ENCODE measurements at places on chromosomes 7 and 10.
A peak's percentile ranks its signal among the peaks of the same experiment; 100 is the strongest.

- DNase-seq: no peak
Observed at GRCh38 chr10:51075043-51075872, 971 bp downstream of the PRKG1 start.

DNA sequence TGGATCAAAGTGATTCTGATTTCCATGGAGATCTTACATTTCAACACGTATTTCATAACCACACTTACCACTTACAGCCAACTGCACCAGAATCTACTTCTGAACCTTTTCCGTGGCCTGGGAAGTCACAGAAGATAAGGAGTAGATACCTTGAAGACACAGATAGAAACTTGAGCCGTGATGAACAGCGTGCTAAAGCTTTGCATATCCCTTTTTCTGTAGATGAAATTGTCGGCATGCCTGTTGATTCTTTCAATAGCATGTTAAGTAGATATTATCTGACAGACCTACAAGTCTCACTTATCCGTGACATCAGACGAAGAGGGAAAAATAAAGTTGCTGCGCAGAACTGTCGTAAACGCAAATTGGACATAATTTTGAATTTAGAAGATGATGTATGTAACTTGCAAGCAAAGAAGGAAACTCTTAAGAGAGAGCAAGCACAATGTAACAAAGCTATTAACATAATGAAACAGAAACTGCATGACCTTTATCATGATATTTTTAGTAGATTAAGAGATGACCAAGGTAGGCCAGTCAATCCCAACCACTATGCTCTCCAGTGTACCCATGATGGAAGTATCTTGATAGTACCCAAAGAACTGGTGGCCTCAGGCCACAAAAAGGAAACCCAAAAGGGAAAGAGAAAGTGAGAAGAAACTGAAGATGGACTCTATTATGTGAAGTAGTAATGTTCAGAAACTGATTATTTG, 15.3 kb downstream of the HNRNPA2B1 start:
- no peak for DNase-seq

- DNase-seq: no peak
Observed at GRCh38 chr10:88769384-88769783, 9.6 kb downstream of the LIPN start.

DNA sequence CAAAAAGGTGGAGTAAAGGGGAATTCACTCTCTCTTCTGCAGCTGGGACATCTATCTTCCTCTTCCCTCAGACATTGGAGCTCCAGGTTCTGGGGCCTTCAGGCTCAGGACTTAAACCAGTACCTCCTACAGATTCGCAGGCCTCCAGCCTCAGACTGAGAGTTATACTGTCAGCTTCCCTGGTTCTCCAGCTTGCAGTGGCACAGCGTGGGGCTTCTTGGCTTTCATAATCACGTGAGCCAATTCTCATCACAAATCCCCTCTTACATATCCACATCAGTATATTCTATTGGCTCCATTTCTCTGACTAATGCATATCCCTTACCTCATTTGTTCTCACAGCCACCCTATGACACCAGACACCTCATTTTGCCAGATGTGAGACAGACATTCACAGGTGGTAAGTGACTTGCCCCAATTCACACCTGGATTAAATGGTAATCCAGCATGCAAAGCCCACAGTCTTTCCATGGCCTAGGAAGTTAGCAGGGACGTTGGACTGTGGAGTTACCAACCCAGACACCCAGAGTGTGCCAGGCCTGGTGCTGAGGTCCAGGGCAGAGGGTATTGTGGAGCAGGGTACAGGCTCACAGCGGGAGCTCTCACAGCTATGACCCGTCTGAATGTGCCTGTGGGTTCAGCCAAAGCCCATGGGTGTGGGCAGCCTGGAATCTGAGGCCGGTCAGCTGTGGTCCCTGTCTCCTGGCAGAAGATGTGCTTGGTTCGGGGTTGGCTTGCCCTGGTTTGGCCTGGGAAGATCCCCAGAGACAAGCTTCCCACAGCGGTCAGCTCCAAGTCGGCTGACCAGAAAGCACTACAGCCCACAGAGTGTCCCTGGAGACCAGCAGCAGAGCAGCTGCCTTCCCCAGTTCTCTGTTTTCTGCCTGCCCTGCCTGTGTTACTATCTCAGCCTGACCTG, 18.4 kb upstream of the ZCCHC24 start:
- no peak for DNase-seq

- no peak for DNase-seq
Observed at GRCh38 chr10:118557946-118558345, 37.5 kb downstream of the PRLHR start.

DNA sequence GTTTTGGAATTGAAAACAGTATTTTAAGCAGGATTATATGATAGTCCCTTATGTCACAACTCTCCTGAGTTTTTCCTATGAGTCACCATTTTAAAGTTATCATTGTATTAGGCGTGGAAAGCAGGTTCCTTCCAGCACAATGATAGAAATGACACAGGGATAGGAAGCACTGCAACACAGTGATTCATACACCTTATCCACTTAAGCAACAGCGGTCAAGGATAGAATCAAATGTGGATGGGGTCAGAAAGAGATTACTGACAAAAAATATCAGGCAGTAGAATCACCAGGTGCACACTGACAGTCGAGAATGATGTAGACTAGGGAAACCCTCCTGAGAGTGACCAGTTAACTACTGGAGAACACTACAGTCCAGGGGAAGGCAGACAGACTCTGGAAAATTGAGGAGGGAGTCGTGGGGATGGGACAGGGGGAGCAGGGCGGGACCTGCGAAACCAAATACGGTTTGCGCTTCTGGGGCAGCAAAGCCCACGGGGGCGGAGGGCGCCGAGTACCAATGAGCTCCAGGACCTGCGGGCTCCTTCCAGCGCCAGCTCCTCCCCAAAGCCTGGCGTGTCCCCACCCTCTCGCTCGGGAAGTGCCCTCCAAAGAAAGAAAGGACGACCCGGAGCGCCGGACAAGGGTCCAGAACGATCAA, 479 bp downstream of the PNPLA8 start:
- peak; percentile 39 for DNase-seq

Measured in putamen (tissue), 1 donor.